Fibroblast of skin of right quadriceps (primary cell): ENCODE measurements at places on chromosomes 6 and 20.

DNA sequence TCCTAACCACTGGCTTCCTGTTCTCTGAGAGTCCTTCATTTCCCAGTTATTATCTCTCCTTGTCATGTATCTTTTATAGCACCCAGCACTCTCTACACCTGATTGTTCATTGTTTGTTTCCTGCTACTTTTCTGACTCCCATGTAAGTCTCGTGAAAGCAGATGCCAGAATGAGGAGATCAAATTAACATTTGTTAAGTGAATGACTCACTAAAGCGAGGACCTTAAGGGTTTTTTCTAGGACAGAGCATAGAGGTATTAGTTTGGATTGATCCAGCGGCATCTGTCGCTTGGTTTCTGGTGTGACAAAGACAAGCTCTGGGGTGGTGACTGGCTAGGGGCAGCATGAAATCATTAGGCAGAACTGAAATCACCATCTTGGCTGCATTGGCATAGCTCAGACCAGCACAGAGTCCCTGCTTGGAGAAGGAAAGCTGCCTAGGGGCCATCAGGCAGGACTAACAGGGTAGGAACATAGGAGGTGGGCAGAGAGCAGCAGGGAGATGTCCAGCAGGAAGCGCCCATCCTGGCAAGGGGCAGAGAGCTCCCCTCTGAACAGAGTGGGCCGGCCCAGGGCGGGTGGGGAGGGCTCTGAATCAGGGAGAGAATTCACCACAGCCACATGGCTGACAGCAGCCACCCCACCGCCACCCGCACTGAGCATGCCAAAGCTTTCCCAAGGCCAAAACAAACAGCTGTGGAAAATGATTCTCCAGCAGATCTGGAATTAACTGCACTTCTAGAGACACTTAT is 97.1 kb upstream of the CEP85L start:
- peak; percentile 55 for DNase-seq

DNA sequence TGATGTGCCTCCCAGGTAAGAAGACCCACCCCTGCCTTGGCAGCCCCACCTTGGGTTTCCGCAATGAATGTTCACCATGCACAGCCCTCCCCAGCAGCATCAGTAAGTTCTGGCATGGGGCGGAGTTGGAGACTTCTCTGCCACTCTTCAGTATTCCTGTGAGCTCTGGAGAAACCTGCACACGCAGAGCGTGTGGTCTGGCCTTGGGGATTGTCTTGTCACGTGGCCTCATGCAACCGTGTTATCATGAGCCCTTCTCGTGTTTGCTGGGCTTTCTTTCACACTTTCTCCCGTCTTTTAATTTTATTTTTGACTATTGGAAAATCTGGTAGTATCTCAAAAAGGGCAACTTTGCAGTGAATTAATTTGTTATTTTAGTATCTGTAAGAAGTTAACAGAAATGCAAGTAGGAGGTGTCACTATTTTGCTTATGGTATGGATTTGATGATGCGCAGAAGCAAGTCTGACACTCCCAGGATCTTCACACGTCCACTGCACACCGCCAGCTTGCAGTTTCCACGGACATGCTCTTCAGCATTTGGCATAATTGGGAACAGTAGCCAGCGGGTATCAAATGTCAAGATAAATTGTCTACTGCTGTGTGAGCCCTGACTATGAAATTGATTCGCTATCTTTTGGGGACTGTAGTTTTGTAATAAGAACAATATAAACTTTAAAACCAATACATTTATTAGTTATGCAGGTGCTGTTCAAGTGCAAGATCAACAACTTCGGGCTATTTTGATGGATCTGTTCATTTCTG is 463.5 kb downstream of the QKI start:
- no peak for DNase-seq

DNA sequence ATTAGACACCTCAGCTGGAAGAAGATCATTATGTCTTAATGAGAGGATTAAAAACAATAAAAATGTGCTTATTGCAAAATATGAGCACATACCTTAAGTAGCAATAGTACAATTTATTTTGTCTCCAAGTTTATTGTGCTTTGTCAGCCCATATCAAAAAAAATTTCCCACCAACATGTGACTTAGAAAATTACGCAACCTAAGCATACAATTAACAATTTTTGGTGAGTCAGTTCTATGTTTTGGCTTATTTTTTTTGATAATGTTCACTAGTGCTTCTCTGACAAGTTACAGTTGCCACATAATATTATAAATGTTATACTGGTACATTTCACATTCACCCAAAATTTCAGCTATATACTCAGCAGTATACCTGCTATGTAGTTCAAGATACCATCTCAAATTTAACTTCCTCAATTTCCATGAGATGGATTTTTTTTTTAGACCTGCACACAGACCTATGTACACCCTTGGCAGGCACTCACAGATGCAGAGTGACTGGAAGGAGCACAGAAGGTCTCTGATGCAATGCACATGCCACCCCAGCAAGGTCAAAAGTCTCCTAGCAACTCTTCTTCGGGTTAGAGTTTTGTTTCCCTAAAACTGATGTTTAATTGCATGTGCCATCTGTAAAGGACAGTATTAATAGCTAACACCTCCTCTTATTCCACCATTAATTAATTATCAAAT is 112.4 kb downstream of the PRKN start:
- no peak for DNase-seq

- DNase-seq = no peak
These were observed 626.1 kb upstream of the ID4 start for GRCh38 chr6:19210849-19211590.

DNA sequence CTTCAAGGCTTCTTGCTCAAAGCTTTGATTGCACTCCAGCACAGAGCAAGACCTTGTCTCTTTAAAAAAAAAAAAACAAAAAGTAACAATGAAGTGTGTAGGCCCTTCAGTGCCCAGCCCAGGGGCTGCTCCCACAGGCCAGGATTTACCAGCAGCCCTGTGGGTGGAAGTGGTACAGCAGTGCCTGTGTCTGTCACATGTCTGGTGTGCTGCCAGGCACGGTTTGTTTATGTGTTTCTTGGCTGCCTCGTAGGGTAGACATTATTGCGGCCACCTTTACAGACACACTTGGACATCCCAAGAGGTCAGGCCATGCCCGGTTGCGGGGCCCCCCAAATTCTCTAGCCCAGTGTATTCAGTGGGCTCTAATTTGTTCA is 12.7 kb downstream of the DYNLRB1 start:
- no peak for DNase-seq

DNA sequence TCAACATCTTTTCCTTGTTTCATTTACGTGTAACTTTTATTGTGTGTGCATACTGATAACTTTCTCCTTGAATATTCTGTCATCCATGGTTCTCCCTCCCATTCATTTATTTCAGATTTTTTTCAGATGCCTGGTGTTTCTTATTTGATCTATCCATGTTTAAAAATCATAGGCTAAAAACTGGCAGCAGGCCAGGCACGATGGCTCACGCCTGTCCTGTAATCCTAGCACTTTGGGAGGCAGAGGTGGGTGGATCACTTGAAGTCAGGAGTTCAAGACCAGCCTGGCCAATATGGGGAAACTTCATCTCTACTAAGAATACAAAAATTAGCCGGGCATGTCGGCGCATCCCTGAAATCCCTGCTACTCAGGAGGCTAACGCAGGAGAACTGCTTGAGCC is 31.1 kb downstream of the ABT1 start:
- DNase-seq = no peak

DNA sequence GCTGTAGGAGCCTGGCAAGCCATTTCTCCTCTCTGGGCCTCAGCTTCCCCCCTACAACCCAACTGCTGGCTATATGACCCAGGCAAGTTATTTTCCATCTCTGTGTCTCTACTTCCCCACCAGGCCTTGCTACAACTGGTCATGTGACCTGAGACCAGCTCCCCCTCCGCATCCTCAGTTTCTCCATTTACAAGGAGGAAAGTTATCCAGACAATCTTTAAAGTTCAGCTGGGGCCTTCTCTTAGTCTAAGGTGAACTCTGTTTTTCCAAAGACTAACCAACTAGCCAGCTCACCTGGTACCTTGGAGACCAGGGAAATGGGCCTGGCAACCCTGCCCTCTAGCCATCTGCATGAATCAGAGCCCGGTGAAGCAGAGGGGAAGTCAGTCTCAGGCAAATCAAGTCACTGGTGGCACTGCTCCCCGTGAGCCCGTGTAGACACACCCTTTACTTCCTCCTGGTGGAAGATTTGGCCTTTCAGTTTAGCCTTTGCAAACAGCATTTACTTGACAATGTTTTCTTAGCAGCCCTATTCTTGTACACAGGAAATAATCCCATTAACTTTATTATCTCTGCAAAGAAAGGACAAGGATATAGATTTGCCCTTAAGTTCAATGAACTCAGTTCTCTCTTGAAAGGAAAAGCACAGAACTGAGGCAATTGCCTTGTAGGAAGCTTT is 157.7 kb downstream of the VEGFA start:
- DNase-seq = no peak

GRCh38 chr6:150260931-150261330 is 107.9 kb upstream of the IYD start:
- no peak for DNase-seq

DNA sequence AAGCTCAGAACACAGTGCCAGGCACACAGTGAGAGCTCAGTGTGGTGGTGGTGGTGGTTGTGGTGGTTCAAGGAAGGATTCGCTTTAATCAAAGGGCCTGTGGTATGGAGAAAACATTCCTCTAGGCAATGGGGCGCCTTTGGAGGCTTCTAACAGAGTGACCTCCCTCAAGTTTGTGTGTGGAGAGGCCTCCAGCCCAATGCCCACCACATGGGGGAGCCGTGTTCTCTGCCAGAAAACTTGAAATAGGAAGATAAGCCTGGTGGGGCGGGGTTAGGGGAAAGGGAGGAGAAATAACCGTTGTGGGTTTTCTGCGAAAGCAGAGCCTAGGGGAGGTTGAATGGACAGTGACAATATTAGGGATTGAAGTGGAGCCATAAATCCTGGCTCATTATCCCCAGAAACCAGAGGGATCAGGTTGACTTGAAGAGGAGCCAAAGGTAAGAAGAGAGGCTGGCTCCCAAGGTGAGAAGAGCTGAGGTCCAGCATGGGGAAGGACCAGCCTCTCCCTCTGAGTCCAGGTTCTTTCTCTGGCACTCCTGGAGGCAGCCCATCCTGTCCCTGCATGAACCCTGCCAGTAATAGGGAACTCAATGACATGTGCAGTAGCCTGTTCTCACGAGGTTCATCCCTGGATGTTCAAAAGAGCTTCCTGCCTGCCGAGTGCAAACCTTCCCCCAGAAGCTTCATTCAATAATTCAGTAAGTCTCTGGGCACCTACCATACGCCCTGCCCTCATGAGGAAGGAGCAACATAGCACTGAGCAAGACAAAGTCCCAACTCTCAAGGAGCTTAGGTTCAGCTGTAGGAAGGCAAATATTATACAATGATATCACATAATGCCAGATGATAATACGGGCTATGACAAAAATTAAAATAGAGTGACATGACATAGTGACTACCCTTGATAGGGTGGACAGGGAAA is 51.4 kb downstream of the TGM2 start:
- peak; percentile 27 for DNase-seq

- no peak for DNase-seq
These were observed 332.3 kb downstream of the PTPRT start for GRCh38 chr20:42857446-42857845.

GRCh38 chr6:168371185-168371584 is 51.6 kb upstream of the DACT2 start:
- no peak for DNase-seq

GRCh38 chr20:50354721-50355589 is 155.2 kb upstream of the PTPN1 start:
- DNase-seq = no peak

DNA sequence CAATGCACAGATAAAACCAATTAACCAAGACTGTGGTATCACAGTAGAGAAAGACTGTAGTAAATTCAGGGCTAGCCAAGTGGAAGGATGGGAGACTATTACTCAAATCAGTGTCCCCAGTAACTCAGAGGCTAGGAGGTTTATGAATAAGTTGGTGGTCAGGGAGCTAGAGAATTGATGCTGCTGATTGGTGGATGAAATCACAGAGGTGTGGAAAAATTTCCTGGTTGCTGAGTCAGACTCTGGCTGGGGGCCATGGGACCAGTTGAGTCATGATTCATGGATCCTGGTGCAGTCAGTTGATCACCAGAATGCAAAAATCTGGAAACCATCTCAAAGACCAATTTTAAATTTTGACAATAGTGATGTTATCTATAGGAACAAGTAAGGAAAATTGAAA is 555.9 kb downstream of the C6orf118 start:
- peak; percentile 88 for DNase-seq

DNA sequence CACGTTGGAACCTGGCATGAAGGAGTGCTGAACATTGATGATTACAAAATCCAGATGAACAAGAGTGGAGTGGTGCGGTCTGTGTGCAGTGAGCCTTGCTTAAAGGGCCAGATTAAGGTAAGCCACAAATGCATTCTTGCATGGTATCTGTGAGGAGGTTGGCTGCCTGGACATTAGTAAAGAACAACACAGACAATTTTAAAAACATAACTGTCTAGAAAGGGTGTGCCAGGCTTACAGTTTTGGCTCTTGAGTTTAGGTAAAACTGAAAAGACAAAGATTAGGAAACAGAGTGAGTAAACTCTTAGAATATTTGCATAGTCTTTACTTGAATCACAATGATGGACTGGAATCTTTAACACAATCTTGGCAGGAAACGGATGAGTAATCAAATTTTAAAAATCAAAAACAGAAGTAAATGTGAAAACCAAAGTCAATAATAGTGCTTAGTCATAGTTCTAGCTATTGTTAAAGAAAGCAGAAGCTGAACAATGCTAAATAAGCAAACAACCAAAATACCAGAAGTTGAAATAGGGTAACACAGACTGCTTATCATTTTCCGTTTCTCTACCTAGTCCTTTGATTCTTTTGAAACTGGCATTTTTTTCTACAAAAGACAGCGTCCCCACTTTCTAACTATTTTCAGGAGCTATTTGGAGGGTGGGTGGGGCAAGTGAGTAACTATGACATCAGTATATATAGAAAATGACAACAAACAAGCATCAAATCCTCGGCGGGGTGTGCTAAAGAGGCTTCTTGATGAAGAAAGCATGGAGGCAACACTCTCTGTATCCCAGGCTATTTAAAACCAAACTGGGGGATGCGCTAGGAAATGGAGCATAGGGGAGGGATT is 185.8 kb upstream of the RAB32 start:
- DNase-seq = peak; percentile 90

DNA sequence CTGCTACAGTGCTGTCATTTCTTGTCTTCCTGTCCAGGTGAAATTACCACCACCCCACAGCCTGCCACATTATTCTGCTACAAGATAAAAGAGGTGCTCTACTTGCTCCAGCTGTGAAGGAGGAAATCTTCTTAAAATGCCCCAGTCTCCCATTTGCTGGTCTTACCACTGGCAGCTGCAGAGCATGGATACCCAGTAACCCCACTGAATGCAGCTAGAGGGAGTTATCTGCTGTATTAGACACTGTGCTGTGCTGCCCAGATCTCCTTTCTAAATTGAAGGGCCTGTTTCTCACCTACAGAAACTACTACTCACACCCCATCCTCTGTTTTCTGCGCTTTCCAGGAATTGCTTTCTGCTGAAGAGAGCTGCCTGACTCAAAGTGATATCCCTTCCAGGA is 517.8 kb downstream of the PKHD1 start:
- DNase-seq = no peak
